Endodermal cell (in vitro differentiated cells): ENCODE measurements at places on chromosomes 13 and 19. TPM values are rescaled to one million over a fixed set of nuclear protein-coding genes. Genes with fewer than 3 reads are reported as not detected.

ZNF264 gene
- total RNA-seq: 26.8 and 29.8 TPM in 2 replicates

- H3K4me1 ChIP-seq: peaks cover 8% of the 10 kb centered on the region
- H3K27ac ChIP-seq: no peak overlapping the region
- no peaks in the 10 kb centered on the region for H3K27me3 ChIP-seq
These were observed 336.5 kb downstream of the FOXO1 start for GRCh38 chr13:40329781-40330485.

DNA sequence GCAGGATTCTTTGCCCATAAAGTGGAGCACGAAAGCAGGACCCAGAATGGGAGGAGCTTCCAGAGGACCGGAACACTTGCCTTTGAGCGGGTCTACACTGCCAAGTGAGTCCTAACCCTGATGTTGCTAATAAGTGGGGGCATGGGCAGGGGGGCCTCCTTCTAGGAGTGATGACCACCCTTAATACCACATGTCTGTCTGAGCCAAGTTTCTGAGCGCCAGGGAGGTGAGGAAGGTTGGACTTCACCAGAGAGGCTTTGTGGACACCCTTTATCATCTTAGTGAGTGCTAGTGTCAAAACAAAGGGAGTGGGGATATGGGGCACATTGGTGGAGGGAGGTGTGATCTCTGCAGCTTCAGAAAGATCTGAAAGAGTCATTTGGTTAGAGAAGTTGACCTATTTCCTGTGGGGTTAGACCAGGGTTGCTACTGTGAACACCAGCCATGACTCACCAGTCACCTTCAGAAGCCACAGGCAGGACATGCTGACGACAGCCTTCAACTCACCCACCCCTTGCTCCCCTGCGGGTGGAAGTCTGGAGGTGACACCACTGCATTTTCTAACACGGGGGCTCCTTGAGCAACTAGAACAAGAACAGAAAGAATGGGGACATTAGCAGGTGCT lies 8.8 kb downstream of the ALOX5AP start:
- H3K4me3 ChIP-seq: no peak overlapping the region
- H3K27me3 ChIP-seq: no peaks in the 10 kb centered on the region
- H3K27ac ChIP-seq: no peak overlapping the region
- peaks cover 5% of the 10 kb centered on the region for H3K4me1 ChIP-seq

NLRP4 gene
- not detected in 3 replicates for total RNA-seq

DNA sequence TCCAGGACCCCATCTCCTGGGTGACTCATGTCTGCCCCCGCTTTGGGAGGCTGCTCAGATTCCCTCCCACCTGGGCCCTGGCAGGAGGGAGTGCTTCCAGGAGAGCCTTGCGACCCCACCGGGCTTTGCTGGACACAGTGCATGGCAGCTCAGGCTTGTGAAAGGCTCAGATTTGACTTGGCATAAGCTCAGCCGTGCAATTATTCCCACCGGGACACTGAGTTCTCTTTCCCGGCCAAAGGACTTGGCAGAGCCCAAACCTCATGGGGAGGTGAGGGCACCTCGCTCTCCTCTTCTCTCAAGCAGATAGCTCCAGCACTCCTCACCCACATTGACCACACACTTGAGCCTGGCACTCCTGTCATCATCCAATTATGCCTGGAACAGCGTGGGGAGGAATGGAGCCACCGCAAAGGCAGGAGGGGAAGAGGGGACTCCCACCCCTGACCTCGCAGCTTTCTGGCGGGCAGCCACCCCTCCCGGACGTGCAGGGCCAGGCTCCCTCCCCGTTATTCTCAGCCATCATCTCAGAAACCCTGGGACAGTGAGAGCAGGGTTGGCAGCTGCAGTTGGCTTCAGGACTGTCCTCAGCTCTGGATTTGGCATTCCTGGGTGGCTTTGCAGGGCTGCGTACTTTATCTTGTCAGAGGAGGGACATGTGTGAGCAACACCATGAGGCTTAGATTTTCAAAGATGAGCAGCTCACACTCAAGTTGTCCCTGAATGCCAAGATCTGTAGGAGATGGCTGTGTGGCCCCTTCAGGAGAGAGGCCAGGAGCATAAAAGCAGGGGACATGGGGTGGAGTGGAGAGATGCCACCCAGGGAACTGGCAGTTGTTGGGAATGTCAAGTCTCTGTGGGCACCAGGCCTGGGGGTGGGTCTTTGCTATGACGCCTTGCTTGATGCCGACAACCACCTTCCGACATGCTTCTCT lies 306.2 kb downstream of the TEX29 start:
- H3K27me3 ChIP-seq: no peaks in the 10 kb centered on the region
- no peaks in the 10 kb centered on the region for H3K4me1 ChIP-seq
- H3K27ac ChIP-seq: no peak overlapping the region
- H3K4me3 ChIP-seq: no peak overlapping the region
- DNase-seq: no peak

GRCh38 chr19:29277102-29277501 lies 64.2 kb upstream of the UQCRFS1 start:
- H3K36me3 ChIP-seq: no peaks in the 10 kb centered on the region
- H3K27ac ChIP-seq: no peak overlapping the region
- peak; percentile 87 for DNase-seq
- no peak overlapping the region for H3K4me3 ChIP-seq
- H3K4me1 ChIP-seq: no peaks in the 10 kb centered on the region

DNA sequence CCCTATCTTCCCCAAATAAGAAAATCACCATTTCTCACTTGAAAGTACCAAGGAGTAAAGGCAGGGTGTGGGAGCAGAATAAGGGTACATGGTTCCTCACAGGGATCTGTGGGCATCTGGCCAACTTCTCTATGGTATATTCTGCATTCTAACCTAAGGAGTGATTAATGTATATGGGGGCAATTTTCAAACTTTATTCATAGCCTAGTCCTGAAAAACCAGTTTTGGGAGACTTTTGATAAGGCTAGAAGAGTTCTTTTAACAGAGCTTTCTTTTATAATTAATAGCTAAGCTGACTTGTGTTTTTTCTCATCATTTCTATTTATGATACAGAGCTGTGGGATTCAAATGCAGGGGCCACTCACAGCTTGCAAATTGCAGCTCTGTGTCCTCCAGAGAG lies 852 bp downstream of the SCEL start:
- no peaks in the 10 kb centered on the region for H3K36me3 ChIP-seq
- no peaks in the 10 kb centered on the region for H3K27me3 ChIP-seq
- H3K4me1 ChIP-seq: peaks cover 3% of the 10 kb centered on the region
- no peak for DNase-seq
